ENCODE measurements at places on chromosomes 2 and 18.

GRCh38 chr2:127877626-127878025 lies 8.1 kb downstream of the AMMECR1L start:
- no peak for DNase-seq

DNA sequence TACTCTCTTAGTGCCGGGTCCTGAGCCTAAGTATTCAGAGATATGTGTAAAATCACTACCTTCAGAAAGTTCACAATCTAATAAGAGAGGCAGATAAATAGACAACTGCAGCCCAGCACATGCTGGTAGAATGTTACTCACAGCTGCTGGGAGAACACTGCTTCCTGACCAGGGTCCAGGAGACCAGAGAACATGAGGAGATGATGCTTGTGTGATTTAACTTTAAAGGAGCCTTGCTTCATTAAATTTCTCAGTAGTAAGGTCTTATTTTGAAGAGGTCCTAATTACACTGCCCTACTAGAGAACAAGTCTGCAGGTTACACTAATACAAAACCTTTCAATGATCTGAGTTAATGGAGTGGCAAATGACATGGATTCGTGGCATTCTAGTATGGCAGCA lies 209.9 kb upstream of the TRIB2 start:
- DNase-seq = no peak

GRCh38 chr2:147293991-147294824 lies 550.6 kb upstream of the ACVR2A start:
- DNase-seq = no peak

DNA sequence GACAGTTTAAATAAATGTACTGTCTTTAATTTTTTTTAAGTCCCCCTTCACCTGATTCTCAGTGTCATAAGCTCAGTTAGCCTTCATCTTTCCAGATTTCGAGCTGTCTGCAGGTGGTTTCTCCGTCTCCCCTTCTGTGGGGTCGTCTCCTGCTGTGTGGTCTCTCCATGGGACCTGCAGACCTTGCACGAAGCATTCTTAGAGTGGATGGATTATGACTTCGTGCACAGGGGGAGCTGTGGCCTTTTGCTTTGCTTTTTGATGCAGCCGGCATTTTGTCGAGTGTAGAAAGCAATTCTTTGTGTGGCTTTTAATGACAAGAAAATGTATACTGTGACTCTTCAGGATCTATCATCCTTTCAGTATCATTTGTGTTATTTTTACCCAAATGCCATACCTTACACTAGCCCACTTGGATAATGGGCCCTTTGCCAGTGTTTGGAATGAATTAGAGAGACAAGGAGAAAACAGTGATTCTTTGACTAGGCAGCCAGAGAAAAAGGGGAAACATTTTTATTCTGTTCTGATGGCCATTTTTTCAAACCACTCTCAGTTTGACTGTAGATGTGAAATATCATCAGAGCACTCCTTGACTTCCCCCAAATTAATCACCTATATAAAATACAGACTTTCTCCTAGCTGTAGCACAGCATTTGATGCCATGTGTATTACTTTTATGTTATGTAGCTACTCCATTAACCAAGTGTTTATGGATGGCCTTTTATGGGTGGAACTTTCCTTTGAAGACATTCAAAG lies 54.3 kb downstream of the ITGA6 start:
- no peak for DNase-seq

- DNase-seq = no peak
These were observed 714 bp downstream of the HOXD10 start for GRCh38 chr2:176117162-176117822.

- no peak for DNase-seq
These were observed 68.6 kb downstream of the CAB39 start for GRCh38 chr2:230781130-230781797.

GRCh38 chr2:145845923-145846322 lies 1326.0 kb upstream of the ZEB2 start:
- DNase-seq = no peak
